Activated CD4-positive, alpha-beta T cell treated with anti-CD3 and anti-CD28 coated beads, Interleukin-2, amount 10 ng/mL, durations not matched to agents 7 days and 5 days (primary cell): ENCODE measurements at places on chromosomes 3 and 15. TPM values are rescaled to one million over a fixed set of nuclear protein-coding genes. Genes with fewer than 3 reads are reported as not detected.

NR1I2 gene
- total RNA-seq: not detected

MITF gene
- 0.10 TPM for total RNA-seq

DNA sequence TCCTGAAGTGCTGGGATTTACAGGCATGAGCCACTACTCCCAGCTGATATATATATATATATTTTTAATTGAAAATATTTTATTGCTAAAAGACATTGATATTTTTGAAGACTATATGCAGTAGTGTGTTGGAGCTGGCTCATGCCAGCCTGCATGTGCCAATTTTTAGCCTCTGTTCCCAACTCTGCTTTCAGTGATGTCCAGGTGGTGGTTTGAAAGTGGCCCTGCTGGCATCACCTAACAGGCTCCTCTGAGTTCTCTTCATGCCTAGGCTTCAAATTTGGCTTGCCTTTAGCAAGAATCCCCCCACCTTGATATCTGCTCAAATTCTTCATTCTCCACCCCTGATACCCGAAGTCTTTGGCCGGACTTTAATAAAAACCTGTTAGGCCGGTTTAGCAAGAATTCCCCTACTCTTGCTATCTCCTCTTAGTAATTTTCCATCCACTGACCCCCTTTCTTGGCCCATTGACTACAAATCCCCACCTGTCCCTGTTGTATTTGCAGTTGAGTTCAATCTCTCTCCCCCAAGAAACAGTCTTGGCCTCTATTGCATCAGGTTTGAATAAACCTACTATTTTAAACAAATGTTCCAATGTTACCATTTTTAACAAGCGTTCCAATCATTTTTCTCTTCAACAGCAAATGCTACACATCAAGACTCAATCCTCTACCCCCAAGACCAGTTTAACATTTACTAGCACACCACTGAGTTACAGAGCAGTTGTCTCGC lies 23.9 kb upstream of the CTSH start:
- no peaks in the 10 kb centered on the region for H3K4me1 ChIP-seq
- no peaks in the 10 kb centered on the region for H3K36me3 ChIP-seq
- H3K4me3 ChIP-seq: no peak overlapping the region
- H3K27ac ChIP-seq: no peak overlapping the region
- peaks cover 4% of the 10 kb centered on the region for H3K27me3 ChIP-seq

- peak overlapping the region; percentile 87 for H3K4me3 ChIP-seq
- peaks cover 60% of the 10 kb centered on the region for H3K4me1 ChIP-seq
- peak overlapping the region; percentile 91 for H3K27ac ChIP-seq
- DNase-seq: no peak
- no peaks in the 10 kb centered on the region for H3K27me3 ChIP-seq
Measured at GRCh38 chr3:48445277-48445882, 1.2 kb upstream of the ATRIP start.

- no peak overlapping the region for H3K27ac ChIP-seq
- no peaks in the 10 kb centered on the region for H3K36me3 ChIP-seq
- no peak overlapping the region for H3K4me3 ChIP-seq
- no peaks in the 10 kb centered on the region for H3K4me1 ChIP-seq
Measured at GRCh38 chr15:51190424-51191068, 95.8 kb upstream of the TNFAIP8L3 start.

- no peaks in the 10 kb centered on the region for H3K4me1 ChIP-seq
- no peak overlapping the region for H3K4me3 ChIP-seq
- DNase-seq: no peak
- H3K27me3 ChIP-seq: peaks cover 13% of the 10 kb centered on the region
- H3K36me3 ChIP-seq: no peaks in the 10 kb centered on the region
Measured at GRCh38 chr3:99706410-99706809, 68.0 kb downstream of the COL8A1 start.

PIGZ gene
- 2.6 TPM for total RNA-seq

DNA sequence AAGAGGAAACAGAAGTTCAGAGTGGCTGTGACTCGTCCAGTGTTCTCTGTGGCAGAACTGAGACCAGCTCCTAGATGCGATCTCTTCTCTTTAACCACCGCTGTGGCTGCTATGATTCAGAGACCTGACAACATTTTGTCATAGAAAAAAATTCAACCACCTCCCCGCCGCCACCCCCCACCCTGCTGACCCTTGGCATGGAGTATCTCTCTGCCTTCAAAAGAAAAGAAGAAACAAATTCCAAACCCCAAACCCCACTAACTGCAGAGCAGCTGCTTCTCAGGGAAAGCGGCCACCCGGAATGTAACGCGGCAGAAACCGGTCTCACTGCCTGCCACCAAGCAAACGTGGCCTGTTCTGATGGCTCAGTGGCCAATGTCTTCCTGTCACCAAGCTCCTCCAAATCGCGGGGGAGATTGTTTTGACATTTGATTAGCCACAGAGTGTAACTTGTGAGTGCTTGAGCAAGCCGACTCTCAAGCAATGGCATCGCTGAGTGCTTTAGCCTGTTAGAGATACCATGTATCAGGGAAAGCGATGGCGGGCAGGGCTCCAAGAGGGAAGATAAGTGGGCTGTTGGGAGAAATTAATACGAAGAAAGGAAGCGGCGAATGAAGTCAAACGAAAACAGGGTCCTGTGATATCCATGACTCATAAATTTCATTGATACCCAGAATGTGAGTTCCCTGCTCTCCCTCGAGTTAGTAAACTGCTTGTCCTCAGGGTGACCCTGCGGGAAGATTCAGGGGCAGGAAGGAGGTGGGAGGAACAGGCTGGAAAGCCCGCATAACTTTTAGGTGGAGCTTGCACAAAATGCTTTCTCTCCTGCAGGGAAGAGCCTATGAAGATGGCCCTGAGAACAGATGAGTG lies 44.8 kb upstream of the TLE3 start:
- no peak for DNase-seq
- H3K27ac ChIP-seq: no peak overlapping the region
- H3K36me3 ChIP-seq: no peaks in the 10 kb centered on the region
- H3K4me3 ChIP-seq: no peak overlapping the region

DNA sequence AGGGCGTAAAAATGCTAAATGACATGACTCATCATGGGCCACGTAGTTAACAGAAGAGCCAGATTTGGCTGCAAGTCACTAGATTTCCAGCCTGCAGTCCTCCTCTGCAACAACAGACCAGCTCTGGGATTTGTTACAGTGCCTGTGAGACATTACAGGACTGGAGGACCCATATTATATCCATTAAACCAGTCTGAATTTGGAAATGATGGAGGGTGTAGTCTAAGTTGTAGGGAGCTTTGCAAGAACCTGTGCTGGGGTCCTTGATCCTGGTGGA lies 10.8 kb downstream of the ZNF774 start:
- DNase-seq: no peak
- H3K27ac ChIP-seq: no peak overlapping the region
- no peak overlapping the region for H3K4me3 ChIP-seq
- H3K27me3 ChIP-seq: no peaks in the 10 kb centered on the region
- peaks cover 41% of the 10 kb centered on the region for H3K4me1 ChIP-seq
- H3K36me3 ChIP-seq: peaks cover 2% of the 10 kb centered on the region

CAPN3 gene
- total RNA-seq: 5.3 TPM

- no peak overlapping the region for H3K4me3 ChIP-seq
- H3K27ac ChIP-seq: peak overlapping the region; percentile 78
- DNase-seq: no peak
- peaks cover 75% of the 10 kb centered on the region for H3K4me1 ChIP-seq
- peaks cover 65% of the 10 kb centered on the region for H3K36me3 ChIP-seq
Measured at GRCh38 chr15:92921215-92922131, 21.3 kb downstream of the CHD2 start.

GRCh38 chr3:77039606-77040171 lies at the start of gene ROBO2:
ROBO2 (plus strand) TSS chr3:77040099; CDS start chr3:77040786, 687 bp downstream.
- peaks cover 36% of the 10 kb centered on the region for H3K27me3 ChIP-seq
- DNase-seq: no peak
- H3K4me1 ChIP-seq: no peaks in the 10 kb centered on the region
- H3K27ac ChIP-seq: no peak within 1 kb of the TSS
- H3K4me3 ChIP-seq: no peak within 1 kb of the TSS

ETV5 gene
- total RNA-seq: 0.50 TPM

GRCh38 chr3:12395349-12396012 lies 88.8 kb upstream of the TSEN2 start:
- H3K27me3 ChIP-seq: peaks cover 7% of the 10 kb centered on the region
- peak; percentile 12 for DNase-seq
- peak overlapping the region; percentile 33 for H3K4me3 ChIP-seq
- peak overlapping the region; percentile 79 for H3K27ac ChIP-seq
- H3K4me1 ChIP-seq: peaks cover 19% of the 10 kb centered on the region
- no peaks in the 10 kb centered on the region for H3K36me3 ChIP-seq

GCSAM gene
- 9.3 TPM for total RNA-seq

DNA sequence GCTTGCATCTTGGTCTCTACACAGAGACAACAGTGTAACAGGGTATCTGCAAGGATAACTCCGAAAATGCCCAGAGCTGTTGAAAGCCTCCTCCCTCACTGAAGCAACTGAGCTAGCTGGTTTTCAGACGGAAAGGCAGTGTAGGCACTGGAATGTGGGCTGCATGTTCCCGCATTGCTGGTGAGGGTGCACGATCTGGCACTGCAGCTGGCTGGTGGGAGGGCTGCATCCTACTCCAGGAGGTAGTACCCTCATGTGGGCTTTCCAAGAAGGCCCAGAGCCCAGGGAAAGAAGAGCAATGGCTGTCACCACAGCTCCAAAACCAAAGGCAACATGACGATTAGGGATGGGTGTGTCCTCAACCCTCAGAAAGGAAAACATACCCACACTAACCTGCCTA lies 28.7 kb upstream of the RPS17 start:
- H3K4me3 ChIP-seq: no peak overlapping the region
- no peaks in the 10 kb centered on the region for H3K4me1 ChIP-seq
- peaks cover 18% of the 10 kb centered on the region for H3K27me3 ChIP-seq
- H3K27ac ChIP-seq: no peak overlapping the region
- H3K36me3 ChIP-seq: no peaks in the 10 kb centered on the region
- DNase-seq: no peak
